ENCODE measurements at places on chromosomes 5 and 9. TPM values are rescaled to one million over a fixed set of nuclear protein-coding genes. Genes with fewer than 3 reads are reported as not detected.

DNA sequence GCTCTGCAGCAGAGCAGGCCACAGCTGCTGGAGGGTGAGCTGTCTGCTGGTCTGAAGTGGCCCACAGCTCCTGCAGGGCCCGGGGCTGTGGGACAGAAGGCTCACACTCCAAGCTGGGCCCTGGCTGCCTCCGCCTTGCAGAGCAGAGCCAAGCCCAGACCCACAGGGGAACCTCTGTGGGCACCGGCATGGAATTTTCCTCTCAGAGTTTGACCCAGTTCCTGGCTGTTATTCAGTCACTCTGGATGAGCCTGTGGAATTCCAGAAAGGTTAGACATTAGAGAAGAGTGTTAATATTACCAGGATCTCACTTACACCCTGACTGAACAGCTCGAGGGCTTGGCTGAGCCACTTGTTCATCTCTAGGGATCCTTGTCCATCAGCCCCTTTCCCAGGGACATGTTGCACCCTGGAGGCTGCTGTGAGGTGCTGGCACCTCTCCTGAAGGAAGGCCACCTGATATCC lies 17.5 kb downstream of the IL9 start:
- DNase-seq = no peak

LCP2 gene
- 5.0 TPM for polyA plus RNA-seq

C5orf52 gene
- not detected for polyA plus RNA-seq

DNA sequence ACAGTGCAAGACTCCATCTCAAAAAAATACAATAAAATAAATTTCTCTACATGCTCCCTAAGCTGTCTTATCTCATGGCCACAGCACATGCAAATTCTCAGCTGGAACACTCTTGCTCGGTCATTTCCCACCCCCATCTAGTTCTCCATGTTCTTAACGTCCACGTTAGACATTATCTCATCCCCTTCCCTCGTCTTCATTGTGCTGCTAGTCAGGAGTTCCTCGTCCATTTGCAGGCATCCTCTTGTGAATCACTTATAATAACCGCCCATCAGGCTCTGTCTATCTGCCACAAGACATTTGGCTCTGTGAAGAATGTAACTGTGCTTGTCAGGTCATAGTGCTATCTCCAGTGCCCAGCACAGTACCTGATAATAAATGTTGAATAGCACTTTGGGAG lies 32.9 kb upstream of the GOLGA1 start:
- no peak for DNase-seq

GRCh38 chr5:60178101-60178500 lies 284.6 kb upstream of the PDE4D start:
- no peak for DNase-seq

GRCh38 chr5:113031557-113031956 lies 55.0 kb downstream of the DCP2 start:
- DNase-seq = no peak

GRCh38 chr5:160271396-160271795 lies 41.0 kb downstream of the CCNJL start:
- DNase-seq = peak; percentile 70

DNA sequence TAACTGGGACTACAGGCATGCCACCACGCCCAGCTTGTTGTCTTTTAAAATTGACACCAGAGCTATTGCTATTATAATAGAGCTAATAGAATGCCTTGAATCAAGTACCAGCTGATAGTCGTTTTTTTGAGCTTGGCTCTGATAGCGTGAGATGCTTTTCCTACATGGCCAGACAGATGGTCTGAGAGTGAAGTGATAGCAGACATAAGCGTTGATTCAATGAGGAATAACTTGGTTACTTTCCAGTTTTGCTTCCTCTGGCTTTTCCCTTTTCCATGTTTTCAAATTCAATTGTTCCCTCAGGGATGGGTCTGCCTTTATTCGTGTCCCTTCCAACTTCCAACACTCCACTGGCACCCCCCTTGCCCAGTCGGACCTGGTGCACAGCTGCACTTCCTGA lies 15.4 kb downstream of the AGXT2 start:
- DNase-seq = no peak

- no peak for DNase-seq
Measured at GRCh38 chr9:85484235-85484634, 257.5 kb downstream of the AGTPBP1 start.

CCDC112 gene
- 11.1 TPM for polyA plus RNA-seq
